Activated naive CD4-positive, alpha-beta T cell treated with anti-CD3 and anti-CD28 coated beads for 36 hours (primary cell): ENCODE measurements at places on chromosomes 16 and 17. TPM values are rescaled to one million over a fixed set of nuclear protein-coding genes. Genes with fewer than 3 reads are reported as not detected.

OR2C1 gene
- not detected for total RNA-seq

PYDC1 gene
- not detected for total RNA-seq

KRT17 gene
- not detected for total RNA-seq

ABCC11 gene
- total RNA-seq: 0.15 TPM

HSD11B2 gene
- 0.86 TPM for total RNA-seq

TEKT5 gene
- 0.15 TPM for total RNA-seq

CHD9NB gene
- 0.19 TPM for total RNA-seq

NAGLU gene
- 11.1 TPM for total RNA-seq
